Forelimb muscle (tissue), 1 donor: ENCODE measurements at places on chromosomes 1 and 21. TPM values are rescaled to one million over a fixed set of nuclear protein-coding genes. Genes with fewer than 3 reads are reported as not detected.

Gene CASQ2
- 914 TPM for polyA plus RNA-seq

Gene EPHB2
- 15.7 TPM for polyA plus RNA-seq

Gene SRP9
- polyA plus RNA-seq = 168 TPM

Gene MAN1C1
- 9.6 TPM for polyA plus RNA-seq

Gene AADACL3
- polyA plus RNA-seq = not detected

Gene HSPB7
- polyA plus RNA-seq = 159 TPM

Gene SLC45A3
- polyA plus RNA-seq = 3.4 TPM

Gene OR2AJ1
- polyA plus RNA-seq = not detected

Gene SPATA17
- polyA plus RNA-seq = 3.9 TPM

Gene PLPPR4
- 6.9 TPM for polyA plus RNA-seq

DNA sequence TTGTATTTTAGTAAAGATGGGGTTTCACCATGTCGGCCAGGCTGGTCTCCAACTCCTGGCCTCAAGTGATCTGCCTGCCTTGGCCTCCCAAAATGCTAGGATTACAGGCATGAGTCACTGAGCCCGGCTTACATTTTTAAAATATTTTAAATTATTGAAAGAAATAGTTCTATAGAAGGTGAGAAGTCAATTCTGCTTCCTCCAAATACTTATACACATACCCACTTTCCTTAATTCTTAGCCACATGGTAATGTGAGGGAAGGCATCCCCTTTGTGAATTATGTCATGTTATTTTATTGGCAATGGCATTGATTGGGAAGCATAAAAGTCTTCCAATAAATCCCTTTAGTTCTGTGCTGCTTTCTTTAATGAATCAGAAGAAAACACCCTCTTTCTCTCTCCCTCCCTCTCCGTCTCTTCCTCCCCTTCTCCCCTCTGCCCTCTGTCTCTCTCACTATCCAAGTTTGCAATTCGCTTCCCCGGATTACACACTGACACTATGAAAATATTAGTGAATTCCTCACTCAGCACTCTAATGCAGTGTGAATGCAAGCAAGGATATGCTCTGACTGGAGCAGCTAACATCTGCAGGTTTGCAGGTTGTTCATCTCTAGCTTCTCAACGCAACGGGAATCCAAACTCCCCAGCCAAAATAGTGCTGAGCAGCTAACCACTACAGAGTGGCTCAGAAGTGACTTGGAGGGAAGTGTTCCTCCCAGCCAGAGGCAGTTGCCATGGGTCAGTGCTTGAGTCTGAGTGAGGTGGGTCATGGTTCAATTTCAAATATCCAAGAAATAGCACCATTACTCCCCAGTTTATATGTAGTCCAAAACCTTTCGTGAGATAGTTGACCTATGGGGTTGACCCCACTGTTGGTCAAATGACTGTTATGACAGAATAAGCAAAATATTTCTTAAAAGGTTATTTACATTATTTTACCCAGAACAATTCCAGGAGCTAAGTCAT is 77.8 kb upstream of the CD55 start:
- DNase-seq = no peak

GRCh38 chr1:118249641-118250040 is 64.6 kb upstream of the SPAG17 start:
- DNase-seq = no peak

DNA sequence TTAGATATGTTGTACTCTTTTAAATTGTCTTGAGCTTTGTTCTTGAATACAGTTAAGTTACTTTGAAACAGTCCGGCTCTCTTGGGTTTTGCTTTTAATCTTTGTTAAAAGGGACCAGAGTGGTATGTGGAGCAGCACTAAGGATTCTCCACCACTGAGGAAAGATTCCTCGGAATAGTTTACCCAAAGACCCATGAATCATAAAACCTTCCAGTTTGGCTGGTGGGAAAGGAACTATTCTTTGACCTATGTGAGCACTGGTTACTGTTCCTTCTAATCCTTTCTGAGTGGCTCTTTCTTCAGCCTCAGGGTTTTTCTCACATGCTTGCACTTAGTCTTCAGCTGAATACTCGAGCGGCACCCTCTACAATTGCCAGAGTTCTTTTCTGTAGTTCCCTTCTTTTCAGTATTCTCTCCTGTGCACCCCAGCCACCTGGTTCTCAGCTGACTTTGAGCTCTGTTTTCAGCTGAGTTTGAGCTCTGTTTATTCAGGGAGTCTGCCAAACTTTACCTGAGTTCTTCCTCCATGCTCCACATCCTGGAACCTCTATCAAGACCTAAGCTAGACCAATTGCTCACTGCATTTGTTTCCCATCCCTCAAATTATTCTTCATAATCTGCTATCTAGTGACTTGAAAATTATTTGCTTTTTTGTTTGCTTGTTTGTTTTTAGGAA is 253.8 kb upstream of the PLXNA2 start:
- DNase-seq = no peak

DNA sequence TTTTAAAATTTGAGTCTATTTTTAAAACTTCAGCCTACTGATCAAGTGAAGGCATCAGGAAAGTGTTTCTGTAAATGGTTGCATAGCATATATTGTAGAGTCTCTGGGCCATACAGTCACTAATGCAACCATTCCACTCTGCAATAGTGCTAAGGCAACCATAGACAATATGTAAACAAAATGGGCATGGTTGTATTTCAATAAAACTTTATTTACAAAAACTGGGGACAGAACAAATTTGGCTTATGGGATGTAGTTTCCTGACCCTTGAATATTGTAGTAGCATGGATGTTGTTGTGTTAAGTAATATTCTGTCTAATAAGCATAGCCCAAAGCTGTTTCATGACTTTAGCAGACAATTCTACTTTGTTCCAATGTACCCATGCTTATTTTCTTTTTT is 117.7 kb downstream of the GRIK1 start:
- no peak for DNase-seq

GRCh38 chr1:26132128-26132833 is 20.7 kb downstream of the PDIK1L start:
- DNase-seq = no peak

- no peak for DNase-seq
Measured at GRCh38 chr1:244089561-244089960, 38.5 kb downstream of the ZBTB18 start.

GRCh38 chr1:63524201-63524600 is 876 bp downstream of the EFCAB7 start:
- no peak for DNase-seq

DNA sequence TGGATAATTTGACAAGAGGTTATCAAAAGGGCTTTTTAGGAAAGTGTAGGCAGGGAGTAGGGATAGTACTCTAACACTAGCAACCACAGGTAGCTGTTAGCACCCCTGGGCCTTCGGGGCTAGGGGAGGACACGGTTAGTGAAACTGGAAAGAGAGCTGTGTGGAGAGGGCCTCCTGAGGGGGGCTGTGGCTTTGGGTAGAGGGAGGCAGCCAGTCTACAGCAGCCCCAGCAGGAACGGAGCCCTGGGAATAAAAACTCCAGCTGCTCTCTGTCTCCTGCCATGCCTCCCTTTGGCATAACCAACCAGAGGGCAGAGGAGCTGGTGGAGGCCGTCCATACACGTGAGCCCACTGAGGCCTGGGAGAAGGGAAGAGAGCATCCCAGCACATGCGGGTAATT is 223.2 kb downstream of the FOXD2 start:
- no peak for DNase-seq

DNA sequence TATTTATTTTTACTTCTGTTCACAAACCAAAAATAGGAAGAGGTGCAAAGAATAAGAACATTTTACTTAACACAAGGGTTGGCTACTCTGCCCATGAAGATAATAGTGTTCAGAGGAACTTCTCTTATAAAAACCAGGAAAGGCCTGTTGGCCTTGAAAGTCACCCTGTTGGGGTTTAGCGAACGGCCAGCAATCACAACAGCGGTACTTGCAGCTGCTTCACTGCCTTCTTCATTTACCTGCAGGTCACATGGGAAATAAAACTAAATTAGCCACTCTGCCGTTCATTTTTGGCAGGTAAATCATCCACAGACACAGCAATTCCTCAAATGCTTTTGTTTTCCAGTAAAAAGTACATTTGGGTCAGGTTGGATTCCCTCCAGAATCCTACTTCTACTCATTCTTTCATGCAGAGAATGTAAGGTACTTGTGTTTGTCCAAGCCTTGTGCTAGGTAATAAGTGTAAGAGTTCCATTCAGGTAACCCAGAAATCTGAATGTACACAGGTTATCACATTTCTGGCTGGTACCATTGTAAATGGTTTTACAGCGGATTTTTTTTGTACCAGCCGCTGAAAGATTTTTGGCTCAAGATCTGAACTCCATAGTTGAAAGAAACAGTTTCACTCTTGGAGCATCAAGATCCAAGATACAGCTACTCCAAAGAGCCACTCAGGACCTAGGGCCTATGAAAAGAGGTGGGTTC is 13.1 kb downstream of the SERPINC1 start:
- DNase-seq = no peak

- no peak for DNase-seq
Measured at GRCh38 chr1:227846265-227846858, 30.9 kb downstream of the PRSS38 start.

GRCh38 chr1:44472620-44473525 is 67.8 kb downstream of the RNF220 start:
- no peak for DNase-seq

- no peak for DNase-seq
Measured at GRCh38 chr1:19074361-19074901, 118.0 kb upstream of the IFFO2 start.

DNA sequence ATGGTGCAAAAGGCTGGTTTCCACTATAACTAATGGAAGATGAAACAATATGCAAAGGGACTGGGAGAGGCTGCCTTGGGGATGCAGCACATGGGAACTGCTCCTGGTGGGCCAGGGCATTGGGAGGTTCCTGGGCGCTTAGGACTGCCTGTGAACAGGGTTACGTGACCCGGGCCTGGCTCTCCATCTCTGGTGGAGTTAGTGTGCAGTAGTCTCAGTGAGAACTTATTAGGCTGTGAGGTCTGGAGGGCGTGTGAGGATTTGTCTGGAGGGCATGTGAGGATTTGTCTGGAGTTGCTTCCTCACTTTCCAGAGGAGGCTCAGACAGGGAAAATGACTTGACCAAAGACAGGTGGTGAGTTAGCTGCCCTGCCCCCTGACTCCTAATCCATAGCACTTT is 1.5 kb upstream of the ETV3L start:
- DNase-seq = no peak

- DNase-seq = no peak
Measured at GRCh38 chr1:32755810-32756159, 53.2 kb upstream of the SYNC start.

- DNase-seq = no peak
Measured at GRCh38 chr21:37615962-37616361, 249.4 kb downstream of the DYRK1A start.
